ENCODE measurements at places on chromosomes 2 and 18.

GRCh38 chr2:240624011-240624949, 1.0 kb upstream of the GPR35 start:
- no peak for DNase-seq

DNA sequence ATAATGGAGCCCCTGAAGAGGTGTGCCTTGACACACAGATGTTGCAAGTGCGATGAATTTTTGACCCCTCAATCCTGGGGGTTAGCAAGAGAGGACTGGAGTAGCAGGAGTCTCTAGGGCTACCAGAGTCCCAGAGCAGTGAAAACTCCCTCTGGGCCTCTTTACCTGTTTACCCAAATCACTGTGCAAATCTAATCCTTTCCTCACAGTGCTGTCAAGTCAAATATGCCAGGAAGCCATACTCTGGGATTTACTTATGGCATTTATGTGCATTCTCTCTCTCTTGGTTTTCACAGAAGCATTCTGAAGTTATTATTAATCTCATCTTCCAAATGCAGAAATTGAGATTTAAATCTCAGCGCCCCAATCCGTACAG, 62.0 kb downstream of the MOGAT1 start:
- DNase-seq: no peak

DNA sequence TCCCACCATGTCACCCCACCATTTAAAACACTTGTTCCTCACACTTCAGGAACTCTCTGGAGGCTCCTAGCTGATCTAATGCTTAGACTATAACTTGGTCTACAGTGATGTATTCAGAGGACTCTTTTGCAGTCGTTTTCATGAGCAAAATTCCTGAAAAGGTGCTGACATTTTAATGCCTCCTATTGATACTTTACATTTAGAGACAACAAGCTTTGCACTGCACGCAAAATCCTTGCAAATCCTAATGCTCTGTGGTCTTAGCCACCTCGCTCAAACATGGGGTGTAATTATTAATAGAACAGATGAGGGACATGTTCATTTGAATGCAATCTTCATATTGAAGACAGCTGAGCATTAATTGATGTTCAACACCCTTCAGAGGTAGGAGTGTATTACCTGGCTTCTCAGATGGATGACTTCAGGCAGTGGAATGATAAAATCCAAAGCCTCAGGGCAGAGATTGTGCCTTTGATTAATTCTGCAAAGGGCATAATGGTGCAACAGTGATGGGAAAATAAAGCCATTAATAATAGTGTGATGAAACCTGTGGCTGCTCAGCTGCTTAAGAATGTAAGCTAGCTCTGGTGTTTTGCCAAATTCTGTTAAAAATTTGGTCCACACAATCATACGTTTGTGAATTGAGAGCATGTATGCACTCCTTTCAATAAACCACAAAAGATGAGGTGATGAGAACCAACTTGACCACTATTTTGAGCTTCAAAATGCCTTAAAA, 5.4 kb downstream of the CTAGE1 start:
- no peak for DNase-seq

- no peak for DNase-seq
These were observed 467.5 kb upstream of the CHST9 start for GRCh38 chr18:27652480-27653121.

DNA sequence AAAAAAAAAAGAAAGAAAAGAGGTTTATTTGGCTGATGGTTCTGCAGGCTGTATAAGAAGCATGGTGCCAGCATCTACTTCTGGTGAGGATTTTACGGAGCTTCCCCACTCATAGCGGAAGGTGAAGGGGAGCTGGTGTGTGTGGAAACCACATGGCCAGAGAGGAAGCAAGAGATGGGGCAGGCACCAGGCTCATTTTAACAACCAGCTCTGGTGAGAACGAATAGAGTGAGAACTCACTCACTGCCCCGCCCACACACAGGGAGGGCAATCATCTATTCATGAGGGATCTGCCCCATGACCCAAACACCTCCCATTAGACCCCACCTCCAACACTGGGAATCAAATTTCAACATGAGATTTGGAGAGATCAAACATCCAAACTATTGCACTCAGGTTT, 68.5 kb downstream of the MOGAT1 start:
- no peak for DNase-seq

DNA sequence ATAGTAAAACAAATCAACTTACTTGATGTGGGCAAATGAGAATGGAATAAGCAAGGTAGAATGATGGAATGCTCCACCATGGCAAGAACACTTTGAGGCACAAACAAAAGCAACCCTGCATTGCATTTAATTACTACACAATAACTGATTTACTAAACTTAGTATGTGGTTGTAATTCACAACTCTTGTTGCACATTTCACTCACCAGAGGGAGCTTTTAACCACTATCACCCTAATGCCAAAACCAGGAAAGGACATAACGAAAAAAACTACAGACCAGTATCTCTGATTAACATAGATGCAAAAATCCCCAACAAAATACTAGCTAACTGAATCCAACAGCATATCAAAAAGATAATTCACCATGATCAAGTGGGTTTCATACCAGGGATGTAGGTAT, 659.8 kb downstream of the CPS1 start:
- DNase-seq: no peak

GRCh38 chr2:147425437-147426029, 419.3 kb upstream of the ACVR2A start:
- DNase-seq: no peak

DNA sequence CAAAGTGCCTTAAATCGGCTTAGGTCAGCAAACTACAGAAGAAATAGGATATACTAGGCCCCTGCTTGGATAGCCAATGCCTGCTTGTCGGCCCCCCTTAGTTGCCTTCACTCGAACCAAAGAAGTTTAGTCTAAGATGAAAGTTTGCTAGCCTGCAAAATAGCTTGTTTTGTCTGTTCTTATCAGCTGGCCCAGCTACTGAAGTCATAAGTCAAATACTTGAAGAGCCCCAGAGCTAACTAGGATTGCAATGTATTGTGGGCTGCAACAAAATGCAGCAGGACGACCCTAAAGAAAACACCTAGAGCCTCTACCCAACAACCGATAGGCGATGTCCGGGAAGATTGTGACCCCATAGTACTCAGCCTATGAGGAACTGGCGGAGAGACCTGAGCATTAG, 183.5 kb upstream of the HS6ST1 start:
- DNase-seq: no peak

DNA sequence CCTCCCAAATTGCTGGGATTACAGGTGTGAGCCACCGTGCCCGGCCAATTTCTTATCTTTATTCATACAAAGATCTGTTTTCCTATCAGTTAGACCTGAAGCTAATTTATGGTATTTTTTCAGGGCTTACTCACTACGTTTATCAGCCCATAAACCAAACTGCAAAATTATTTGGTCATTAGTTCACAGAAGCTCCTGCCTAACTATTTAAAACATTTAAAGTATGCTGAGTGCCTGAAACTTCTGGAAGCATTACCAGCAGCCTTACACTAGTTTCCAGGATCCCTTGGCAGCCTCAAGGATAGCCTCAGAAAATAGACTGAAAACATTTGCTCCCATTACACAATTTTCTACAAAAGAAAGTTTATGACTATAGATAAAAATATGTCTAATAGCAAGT, 68.8 kb downstream of the GALNT13 start:
- no peak for DNase-seq

GRCh38 chr2:12811916-12812315, 95.2 kb downstream of the TRIB2 start:
- DNase-seq: no peak

- DNase-seq: no peak
These were observed 820.7 kb upstream of the SALL3 start for GRCh38 chr18:78158943-78159342.

- DNase-seq: no peak
These were observed 354.6 kb upstream of the SETBP1 start for GRCh38 chr18:44325903-44326635.

GRCh38 chr2:142694282-142694681, 183.2 kb upstream of the KYNU start:
- DNase-seq: no peak

DNA sequence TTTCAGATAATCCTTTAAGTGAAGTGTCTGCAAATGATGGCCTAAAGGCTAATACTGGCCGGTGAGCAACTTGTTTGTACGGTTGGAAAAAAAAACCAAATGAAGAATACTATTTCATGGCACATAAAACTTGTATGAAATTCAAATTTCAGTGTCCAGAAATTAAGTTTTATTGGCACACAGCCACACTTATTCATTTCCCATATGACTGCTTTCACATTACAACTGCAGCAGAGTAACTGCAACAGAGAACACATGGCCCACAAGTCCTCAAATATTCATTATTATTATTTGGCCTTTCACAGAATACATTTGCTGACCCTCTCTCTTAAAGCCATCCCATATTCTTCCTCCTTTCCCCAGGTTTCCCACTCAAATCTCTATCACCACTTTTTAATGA, 1268.6 kb downstream of the LRP1B start:
- no peak for DNase-seq

DNA sequence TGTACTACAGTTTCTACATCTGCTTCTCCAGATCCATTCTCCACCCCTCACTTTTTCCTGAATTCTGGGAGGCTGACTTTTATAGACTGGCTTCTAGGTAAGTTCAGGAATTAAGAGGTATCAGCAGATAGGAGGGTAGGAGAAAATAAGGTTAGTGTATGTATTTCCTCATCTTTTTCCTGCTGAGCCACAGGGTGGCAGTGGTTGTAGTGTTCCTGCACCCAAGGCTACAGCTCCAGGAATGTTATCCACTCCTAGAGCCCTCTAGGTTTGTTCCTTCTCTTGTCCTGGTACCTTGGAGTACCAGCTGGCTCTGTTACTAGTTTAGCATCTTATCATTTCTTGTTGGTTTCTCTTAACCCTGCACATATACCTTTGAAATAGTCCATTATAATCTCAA, 40.7 kb upstream of the C2orf66 start:
- no peak for DNase-seq

DNA sequence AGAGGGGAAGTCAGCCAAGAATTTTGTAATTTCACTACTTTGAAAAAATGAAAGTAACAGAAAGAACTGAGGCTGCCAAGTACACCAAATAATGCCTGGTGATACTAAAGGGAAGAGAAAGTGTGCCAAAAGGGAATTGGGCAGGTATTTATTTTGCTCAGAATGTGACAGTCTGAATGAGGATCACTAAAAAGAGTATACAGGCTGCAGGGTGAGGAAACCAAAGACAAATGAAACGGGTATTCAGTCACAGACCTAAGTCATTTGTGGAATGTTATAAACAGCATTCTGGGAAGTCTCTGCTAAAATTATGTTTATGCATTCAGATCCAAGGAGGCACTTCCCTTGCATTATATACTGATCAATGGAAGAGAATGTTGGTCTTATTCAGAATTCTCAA, 418.6 kb upstream of the SLC39A10 start:
- no peak for DNase-seq

- no peak for DNase-seq
These were observed 8.4 kb downstream of the FBXO36 start for GRCh38 chr2:229930656-229931055.

DNA sequence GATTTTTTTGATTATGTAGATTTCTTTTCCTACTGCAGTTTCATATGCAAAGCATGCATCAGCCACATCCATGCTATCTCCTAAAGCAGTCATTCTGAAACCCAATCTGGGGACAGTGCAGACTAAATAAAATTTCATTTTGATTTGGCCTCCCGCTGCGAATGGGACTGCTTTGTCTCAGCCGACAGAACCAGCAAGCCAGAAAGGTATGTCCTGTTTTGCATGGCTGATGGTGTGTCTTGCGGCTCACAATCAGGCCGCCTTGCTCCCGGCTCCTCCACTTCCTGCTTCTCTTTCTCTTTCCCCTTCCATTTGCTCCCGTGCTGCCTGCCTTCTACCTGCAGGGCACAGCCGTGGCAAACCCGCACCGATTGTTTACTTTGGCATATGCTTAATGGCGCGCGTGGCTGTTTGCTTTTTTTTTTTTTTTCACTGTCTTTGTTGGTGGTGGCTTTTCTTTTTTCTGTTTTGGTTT, 419.6 kb upstream of the POU3F3 start:
- DNase-seq: no peak

GRCh38 chr2:186573531-186573930, 16.3 kb upstream of the ITGAV start:
- no peak for DNase-seq

GRCh38 chr2:25505622-25506021, 163.9 kb upstream of the DNMT3A start:
- no peak for DNase-seq

Measured in effector CD4-positive, alpha-beta T cell (primary cell).